Naive thymus-derived CD4-positive, alpha-beta T cell (primary cell): ENCODE measurements at places on chromosomes 4 and X. TPM values are rescaled to one million over a fixed set of nuclear protein-coding genes. Genes with fewer than 3 reads are reported as not detected.

DNA sequence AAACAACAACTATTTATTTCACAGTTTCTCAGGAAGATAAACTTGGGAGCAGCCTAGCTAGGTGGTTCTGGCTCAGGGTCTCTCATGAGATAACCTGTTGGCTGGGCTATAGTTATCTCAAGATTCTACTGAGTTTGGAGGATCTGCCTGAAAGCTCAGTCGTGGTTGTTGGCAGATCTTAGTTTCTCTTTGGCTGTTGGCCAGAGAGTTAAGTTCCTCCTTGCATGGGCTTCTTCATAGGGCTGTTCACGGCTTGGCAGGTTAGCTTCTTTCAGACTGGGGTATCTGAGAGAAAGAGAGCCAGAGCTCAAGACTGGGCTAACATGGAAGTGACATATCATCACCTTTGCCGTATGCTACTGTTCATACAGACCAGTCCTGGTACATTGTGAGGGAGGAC lies 28.7 kb downstream of the SEC24B start:
- DNase-seq, result no peak

DNA sequence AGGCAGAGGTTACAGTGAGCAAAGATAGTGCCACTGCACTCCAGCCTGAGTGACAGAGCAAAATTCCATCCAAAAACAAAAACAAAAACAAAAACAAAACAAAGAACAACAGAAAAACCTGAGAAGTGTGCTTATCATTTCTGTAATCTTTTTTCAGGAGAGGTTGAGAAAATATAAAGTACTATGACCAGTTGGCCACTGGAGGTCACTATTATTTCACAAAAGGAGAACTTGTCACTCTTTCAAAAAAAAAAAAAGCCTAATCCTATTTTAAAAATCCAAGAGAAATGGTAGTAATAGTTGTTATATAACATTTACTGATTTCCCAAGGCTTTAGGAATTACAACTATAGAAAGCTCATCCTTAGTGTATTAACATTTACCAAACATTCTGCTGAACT lies 24.9 kb upstream of the RNF150 start:
- no peak for DNase-seq

- DNase-seq, result peak; percentile 67
These were observed at the start of gene IL2RG for GRCh38 chrX:71111141-71111843. Gene IL2RG (minus strand): TSS chrX:71111577. CDS start chrX:71111539, 38 bp downstream.

- DNase-seq, result peak; percentile 60
These were observed 27.1 kb upstream of the NSUN7 start for GRCh38 chr4:40722576-40723161.

DNA sequence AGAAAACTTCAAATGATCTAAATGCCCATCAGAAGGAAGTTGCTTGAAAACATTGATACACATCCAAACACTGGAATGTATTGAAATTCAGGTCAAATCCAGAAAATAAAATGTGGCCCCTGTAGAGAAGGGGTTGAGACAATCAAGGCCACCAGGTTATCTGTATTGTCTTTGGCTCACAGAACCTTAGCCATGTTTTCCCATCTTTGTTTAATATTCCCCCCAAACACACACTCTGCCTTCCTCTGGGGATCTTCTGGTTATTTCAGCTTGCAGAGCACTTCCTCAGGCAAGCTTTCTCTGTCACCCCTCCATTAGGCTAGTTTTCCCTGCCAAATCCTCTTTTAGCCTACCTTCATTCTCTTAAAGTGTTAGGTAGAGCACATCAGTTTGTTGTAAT lies 30.5 kb downstream of the PAGE2 start:
- no peak for DNase-seq

DNA sequence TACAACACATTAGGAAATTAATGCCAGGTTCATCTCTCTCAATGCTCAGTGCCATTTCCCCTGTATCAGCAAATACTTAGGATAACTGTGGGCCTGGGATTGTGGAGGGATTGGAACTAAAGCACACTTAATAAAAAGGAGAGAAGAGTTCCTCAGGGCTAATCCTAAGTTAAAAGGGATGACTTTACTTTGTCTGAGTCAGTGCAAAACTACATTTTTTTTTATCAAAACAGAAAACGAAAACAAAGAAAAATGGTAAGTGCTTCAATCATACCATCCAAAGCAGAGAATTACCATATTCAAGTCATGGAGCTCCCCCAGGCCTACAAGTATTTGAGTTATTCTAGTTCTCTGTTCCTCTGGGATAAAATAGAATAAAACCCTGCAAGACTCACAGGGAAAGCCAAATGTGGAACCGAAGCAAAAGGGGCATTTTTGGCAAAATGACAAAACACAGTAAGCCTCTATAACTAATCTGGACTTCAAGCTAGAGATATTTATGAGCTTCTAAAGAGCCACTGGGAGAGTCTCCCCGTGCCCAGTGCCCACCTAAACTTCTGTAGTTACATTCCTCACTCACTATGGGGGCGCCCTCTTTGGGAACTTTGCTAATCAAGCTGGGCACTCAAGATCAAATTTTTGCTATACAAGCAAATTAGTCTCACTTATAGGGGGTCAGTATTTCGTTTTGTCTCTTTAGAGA lies 53.4 kb downstream of the PALLD start:
- no peak for DNase-seq

GRCh38 chr4:185394568-185395237 lies 1.0 kb downstream of the LRP2BP start:
- no peak for DNase-seq

GRCh38 chrX:77960567-77960966 lies 8.9 kb downstream of the PGAM4 start:
- DNase-seq, result no peak

- no peak for DNase-seq
These were observed 1.7 kb upstream of the PRDM8 start for GRCh38 chr4:80195441-80196140.

DNA sequence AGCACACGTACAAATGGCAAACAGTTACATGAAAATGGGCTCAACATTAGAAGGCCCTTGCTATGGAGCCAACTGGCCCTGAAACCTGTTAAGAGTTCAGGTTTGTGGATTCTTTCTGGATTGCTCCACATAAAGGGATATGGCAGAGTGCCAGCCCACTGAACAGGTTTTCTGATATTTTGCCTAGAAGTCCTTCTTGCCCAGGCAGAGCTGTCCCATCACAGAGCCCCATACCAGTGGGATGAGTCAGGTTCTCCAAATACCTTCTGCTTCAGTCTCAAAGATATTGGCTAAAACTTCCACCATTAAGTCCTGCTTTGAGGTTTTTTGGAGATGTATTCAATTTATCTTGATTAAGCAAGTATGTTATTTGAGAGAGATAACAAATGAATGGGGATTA lies 146.8 kb upstream of the IL1RAPL2 start:
- DNase-seq, result no peak

- no peak for DNase-seq
These were observed 55.3 kb upstream of the HPSE start for GRCh38 chr4:83389756-83390505.

GRCh38 chr4:76199664-76200211 lies 13.9 kb downstream of the SCARB2 start:
- DNase-seq, result no peak

- DNase-seq, result no peak
These were observed 291.6 kb upstream of the ARSJ start for GRCh38 chr4:114271031-114271430.

DNA sequence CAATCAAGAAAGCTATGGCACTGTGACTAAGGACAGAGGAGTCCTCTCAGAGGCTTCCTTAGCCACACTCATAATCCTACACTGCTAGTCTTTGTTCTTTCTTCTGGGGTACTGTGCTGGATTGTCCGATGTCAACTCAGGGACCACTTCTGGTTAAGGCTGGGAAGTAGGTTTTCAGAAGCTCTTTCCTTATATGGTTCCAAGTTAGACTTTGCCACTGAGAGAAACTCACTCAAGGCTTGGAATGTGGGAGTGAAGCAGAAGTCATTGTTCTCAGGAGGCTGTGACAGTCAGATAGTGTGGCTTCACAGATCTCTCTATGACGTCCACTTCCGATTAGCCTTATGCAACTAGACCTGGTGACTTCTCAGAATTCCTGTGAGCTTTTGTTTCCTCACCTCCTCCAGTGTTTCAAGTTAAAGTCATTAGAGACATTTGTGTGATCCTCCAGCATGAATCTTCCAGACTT lies 317.3 kb upstream of the F9 start:
- no peak for DNase-seq

DNA sequence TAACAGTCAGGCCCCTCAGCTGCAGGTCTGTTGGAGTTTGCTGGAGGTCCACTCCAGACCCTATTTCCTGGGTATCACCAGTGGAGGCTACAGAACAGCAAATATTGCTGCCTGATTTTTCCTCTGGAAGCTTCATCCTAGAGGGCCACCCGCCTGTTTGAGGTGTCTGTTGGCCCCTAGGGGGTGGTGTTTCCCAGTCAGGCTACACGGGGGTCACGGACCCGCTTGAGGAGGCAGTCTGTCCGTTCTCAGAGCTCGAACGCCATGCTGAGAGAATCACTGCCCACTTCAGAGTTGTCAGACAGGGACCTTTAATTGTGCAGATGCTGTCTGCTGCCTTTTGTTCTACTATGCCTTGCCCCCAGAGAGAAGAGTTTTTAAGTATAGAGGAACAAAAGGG lies 160.8 kb downstream of the DKK2 start:
- no peak for DNase-seq

GRCh38 chrX:15158736-15159406 lies 111.0 kb downstream of the ASB9 start:
- DNase-seq, result no peak

DNA sequence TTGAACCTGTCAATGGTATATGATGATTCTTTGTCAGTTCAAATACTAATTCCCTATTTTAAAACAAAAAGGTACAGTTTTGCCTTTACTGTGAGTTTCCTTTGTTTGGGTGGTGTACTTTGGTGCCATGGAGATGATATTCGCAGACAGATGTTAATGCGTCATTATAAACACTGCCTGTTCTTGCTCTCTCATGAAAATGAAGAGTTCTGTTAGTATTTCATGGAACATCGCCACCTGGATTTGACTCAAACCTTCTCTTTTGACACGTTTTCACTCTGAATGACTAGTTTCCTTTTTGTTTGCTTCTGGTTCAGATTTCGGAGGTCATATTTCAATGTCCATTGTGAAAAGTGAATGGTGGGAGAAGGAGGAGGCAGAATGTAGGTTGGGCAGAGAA lies 6.9 kb upstream of the CTSO start:
- no peak for DNase-seq

GRCh38 chr4:1030031-1030430 lies 18.6 kb downstream of the FGFRL1 start:
- DNase-seq, result no peak

- DNase-seq, result no peak
These were observed 19.5 kb downstream of the TMPRSS11E start for GRCh38 chr4:68466751-68467150.

GRCh38 chr4:167221084-167221483 lies 13.2 kb downstream of the SPOCK3 start:
- DNase-seq, result no peak

DNA sequence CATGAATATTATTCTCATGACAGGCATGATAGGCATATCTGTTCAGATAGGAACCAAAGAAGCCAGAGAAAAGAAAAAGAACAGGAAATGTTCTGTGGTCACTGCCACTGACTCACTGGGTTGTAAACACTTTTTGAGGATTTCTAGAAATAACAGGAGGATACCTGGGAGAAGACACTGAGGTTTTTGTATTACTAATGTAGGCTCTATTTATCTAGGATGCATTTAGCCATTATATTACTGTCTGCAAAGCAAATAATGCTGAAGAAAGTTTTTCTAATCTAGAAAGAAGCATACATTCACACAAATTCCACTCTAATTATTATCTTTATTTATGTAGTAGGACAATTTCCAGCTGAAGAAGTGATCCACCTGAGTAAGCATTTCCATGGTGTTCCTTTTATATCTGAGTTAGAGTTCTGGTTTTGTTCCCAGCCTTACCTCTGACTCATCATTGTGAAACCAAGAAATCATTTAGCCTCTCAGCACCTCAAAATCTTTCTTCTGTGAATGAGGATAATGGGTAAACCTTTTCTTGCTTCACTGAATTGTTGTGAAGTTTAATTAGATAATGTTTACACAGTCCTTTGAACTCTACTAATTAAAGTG lies 40.2 kb upstream of the EPGN start:
- no peak for DNase-seq

DNA sequence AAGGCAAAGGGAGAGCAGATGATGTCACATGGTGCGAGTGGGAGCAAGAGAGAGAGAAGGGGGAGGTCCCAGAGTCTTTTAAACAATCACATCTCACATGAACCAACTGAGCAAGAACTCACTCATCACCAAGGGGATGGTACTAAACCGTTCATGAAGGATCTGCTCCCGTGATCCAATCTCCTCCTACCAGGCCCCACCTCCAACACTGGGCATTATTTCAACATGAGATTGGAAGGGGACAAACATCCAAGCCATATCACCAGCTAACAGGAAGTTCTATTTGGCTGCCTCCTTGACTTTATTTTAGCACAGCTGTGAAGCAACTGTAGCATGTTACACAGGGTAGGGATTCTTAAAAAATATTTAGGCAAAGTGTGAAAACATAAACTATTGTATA lies 102.5 kb downstream of the DDIT4L start:
- no peak for DNase-seq

ZFYVE28 gene
- 7.4 TPM for polyA plus RNA-seq

PARM1 gene
- 0.04 TPM for polyA plus RNA-seq

AKAP14 gene
- polyA plus RNA-seq, result not detected

GRSF1 gene
- 111 TPM for polyA plus RNA-seq

TKTL1 gene
- 35.7 TPM for polyA plus RNA-seq

CDX4 gene
- polyA plus RNA-seq, result not detected

RS1 gene
- not detected for polyA plus RNA-seq

HGFAC gene
- not detected for polyA plus RNA-seq
